ENCODE measurements at places on chromosomes 12 and 14.

DNA sequence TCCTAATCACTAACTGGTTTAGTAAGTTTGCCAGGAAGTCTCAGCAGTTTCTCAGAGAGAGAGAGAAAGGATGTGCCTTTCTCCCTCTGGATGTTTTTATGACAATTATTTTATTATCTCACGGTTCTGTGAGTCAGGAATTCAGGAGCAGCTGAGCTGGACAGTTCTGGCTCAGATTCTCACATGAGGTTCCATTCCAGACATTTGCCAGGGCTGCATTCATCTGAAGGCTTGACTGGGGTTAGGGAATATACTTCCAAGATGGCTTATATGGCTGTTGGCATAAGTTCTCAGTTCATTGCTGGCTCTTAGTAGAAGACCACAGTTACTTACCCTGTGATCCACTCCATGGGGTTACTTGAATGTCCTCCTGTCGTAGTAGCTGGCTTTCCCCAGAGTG, 101.2 kb upstream of the ATF7IP start:
- no peak for DNase-seq

- no peak for DNase-seq
Measured at GRCh38 chr14:82055515-82056115, 522.0 kb upstream of the SEL1L start.

DNA sequence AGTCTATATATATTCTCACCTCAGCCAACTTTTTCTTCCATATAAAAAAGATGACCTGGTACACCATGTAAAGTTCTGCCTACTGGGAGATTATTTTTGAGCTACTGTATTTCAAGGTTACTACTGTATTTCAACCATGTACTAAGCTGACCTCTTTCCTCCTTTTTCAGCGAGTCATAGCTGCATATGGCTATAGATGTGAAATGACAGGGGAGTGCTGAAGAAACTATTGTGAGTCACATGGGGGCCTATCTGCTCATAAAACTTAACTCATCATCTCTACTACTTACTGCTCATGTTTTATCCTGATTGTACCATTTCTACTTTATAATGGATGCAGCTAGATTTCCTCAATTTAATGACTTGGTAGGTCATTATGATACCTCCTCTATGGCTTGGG, 571.4 kb upstream of the ATP2B1 start:
- DNase-seq: no peak

GRCh38 chr14:81172353-81172752, 48.4 kb downstream of the GTF2A1 start:
- no peak for DNase-seq

DNA sequence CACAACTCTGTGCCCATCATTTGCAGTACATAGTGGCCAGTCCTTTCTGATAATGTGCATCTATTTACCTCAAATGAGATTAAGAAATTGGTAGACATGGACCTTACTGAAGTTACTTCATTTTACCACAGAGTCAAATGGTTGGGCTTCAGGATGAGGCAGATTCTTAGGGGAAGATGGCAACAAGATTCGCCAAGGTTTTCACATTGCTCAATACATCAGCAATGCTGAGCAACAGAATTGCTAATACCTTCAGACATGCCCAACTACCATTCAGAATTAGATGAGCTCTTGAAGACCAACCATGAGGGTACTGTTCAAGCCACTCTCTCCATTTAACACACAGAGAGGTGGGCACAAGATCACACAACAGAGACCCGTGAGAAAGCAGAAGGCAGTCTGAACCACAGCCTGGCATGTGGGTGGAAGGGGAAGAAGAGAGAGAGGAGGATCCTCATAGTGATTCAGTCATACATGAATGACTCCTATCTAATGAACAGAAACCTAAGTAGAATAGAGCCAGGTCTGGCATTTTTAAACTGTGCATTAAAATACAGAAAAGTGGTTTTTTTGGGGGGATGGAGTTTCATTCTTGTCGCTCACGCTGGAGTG, 28.5 kb downstream of the CPM start:
- DNase-seq: peak; percentile 18

DNA sequence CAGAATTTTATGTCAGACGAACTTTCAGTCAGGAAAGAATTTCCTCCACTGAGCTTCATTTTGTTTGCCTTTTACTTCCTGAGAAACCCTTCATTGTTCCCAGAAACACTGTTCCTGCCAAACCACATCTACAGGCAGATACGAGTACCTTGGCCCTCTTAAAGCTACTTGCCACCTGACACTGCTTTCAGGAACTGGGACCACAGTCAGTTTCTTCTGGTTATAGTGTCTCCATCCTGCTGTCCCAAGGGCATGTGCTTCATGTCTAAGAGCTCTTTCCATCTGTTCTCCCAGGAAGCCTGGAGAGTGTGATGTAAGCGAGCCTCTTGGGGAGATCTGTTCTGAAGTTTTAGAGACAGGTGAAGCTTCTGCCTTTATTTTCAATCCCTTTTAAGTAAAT, 161.7 kb upstream of the PLEKHA5 start:
- no peak for DNase-seq

DNA sequence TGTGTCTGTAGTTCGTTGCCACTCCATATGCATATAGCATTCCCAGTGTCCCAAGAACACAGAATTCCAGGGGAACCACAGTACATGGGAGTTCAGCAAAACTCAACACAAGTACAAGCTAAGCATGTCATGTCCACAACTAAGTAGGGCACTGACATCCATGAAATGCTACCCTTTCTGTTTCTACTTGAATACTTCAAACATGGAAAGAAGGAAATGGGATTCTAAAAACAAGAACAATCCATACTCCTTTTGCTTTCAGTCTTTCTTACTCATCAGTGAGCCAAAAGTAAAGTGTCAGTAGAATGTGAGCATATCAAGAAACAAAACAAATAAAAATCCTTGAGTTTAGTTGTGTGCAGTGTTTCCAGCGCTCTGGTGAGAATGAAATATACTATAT, 36.0 kb upstream of the COCH start:
- DNase-seq: no peak

- no peak for DNase-seq
Measured at GRCh38 chr12:119864591-119864990, 12.5 kb downstream of the CIT start.

GRCh38 chr14:73723797-73724661, 9.8 kb upstream of the PNMA1 start:
- DNase-seq: no peak

GRCh38 chr14:104503691-104504090, 75.9 kb upstream of the C14orf180 start:
- no peak for DNase-seq

- DNase-seq: no peak
Measured at GRCh38 chr12:69949311-69950002, 124.4 kb downstream of the MYRFL start.

GRCh38 chr12:53602176-53602864, 23.9 kb downstream of the ATF7 start:
- no peak for DNase-seq

DNA sequence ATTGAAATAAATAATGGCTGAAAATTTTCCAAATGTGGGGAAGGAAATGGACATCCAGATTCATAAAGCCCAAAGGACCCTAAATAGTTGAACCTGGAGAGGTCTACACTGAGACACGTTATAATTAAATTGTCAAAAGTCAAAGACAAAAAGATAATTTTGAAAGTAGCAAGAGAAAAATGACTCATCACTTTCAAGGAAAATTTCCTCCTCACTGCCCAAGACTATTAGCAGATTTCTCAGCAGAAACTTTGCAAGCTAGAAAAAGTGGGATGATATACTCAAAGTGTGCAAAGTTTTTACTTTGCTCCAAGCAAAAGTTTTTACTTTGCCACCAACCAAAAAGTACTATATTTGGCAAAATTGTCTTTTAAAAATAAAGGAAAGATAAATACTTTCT, 15.9 kb upstream of the KRT83 start:
- DNase-seq: no peak

DNA sequence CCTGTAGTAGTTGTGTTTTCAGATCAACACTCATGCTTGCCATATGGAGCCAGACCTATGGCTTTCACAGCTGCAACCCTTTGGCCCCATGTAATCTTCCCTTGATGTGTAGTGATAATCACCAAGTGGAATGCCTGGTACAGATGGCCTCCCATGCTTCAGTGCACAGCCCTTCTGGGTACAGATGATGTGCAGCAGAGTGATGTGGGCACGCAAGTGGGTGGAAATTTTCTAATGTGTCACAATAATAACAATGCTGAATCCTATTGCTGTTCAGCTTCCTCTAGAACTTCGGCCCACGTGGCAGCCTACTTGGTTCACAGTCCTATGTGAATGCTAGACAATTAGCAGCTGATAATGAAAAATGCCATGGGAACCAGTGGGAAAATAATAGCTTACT, 188.1 kb downstream of the SNAPC1 start:
- DNase-seq: no peak

GRCh38 chr14:75022655-75023054, 19.9 kb downstream of the EIF2B2 start:
- DNase-seq: peak; percentile 19

- no peak for DNase-seq
Measured at GRCh38 chr12:69501154-69501895, 31.1 kb downstream of the FRS2 start.

DNA sequence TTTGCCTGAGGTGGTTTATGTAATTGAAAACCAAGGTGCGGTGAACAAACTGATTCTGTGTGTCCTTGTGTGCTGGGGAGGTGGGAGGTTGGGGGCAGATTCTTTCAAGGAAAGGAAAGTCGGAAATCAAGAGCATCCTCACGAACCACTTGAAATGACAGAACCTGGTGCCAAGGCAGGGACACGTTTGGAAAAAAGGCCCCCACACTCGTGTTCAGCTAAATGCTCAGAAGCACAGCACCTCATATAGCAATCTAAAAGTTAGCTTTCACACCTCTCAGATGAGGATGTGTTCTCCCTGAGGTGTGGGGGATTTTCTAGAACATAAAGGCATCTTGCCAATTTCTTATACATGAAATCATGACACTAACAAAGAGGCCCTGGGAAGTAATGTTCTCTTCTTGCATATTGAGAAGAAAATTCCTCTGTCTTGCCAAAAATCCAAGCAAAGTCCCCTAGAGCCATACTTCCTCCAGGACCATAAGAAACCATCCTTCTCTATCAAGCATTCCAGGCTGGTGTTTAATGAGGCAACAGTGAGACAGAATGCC, 119.6 kb downstream of the PLXNC1 start:
- no peak for DNase-seq

DNA sequence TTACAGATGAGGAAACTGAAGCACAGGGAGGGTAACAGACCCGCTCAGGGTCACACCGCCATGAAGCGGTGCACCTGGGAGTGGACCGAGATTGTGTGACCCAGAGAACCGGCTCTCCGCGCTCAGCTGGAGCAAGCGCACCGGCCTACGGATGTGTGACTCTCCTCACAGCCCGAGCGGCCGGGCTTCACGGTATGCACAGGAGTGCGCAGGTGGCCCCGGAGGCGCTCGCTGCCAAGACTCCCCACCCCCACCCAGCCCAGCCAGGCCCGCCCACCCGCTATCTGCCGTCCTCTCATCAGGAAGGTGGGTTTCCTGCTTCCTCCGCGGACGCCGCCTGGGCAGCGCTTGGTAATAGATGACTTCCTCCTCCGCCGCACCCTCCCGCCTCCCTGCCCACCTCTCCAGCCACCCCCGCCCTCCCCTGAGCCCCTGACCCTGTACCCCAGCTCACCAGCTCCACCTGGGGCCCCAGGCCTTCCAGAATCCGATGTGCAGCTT, 110.7 kb downstream of the NCOR2 start:
- DNase-seq: peak; percentile 46

- no peak for DNase-seq
Measured at GRCh38 chr14:92386165-92386564, 63.2 kb downstream of the SLC24A4 start.

DNA sequence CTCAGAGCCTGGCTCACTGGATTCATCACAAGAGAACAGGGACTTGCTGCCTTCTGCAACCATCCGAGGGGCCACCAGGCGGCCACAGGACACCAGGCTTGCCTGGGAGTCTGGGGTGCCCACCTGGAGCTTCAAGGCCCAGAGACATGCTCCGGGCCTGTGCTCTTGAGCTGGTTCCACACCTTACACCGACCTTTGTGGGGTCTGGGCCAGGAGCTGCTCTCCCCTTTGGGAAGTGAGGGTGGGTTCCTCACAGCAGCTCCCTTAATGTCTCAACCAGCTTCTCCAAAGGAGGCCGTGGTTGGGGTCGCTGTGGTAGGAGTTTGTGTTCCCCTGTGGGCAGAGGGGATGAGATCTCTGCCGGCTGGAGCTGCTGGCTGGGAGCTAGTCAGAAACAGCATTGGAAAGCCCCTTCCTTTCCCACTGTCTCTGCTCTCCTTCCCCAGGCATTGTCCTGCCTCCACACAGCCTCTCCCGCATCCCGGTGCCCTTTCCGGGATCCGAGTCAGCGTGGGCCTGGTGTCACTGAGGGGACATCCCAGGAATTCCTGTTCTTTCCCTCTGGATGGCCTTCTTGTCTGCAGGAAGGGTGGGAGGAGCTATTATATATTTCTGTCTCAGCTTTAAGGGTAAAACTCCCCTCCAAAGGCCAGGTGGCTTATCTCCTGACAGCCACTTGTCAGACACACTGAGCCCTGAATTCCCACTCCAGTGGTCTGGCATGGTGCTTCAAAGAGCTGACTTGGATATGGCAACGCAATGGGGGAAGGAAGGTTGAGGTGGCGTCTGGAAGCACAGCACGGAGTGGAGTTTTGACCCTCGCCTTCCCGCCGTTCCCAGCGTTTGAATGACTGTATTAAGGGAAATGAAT, 5.1 kb upstream of the PAPLN start:
- DNase-seq: no peak
